CD4-positive, alpha-beta T cell treated with Interleukin-6 at 100 ng/mL for 8 hours (primary cell): ENCODE measurements at places on chromosomes 5 and 9.

GRCh38 chr9:111158999-111159398, 120.7 kb upstream of the LPAR1 start:
- no peak for DNase-seq

DNA sequence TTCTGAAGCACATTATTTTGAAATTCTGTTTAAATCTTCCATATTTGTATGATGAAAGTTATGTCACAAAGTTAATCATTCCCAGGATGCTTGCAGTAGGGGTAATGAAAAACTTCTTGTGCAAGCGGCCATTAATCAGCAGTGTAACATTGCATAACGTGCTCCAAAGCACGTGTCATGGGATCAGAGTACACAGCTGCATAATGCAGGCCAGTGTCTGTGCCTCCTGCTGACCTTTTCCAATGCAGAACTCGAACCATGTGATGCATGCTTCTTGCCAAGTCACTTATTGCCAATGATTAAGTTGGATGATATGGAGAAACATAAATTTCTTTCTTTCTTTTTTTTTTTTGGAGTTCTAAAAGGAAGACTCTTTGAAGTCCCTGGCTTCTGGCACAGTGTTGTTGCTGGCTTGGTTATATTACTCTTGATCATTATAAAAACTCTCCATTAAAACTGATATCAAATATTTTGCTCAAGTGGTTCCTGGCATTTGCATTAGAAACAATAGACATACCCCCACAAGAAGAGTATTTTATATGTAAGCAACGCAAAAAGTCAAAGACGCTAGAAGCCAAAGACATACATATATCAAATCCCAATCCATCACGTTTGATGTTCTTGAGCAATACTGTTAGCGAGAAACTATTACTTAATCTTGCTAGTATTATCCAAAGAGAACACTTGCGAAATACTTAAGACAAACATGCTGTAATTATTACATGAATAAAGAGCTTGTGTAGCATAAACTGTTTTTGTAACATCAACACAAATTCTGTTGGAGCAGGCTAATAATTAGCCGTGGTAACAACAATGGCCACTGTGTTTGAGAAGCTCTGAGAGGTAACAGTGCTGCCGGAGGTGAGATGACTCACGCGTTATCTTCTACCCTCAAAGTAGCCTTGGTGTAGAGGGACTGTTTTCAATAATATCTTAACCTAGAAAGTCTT, 164.2 kb downstream of the AUH start:
- no peak for DNase-seq

- DNase-seq: no peak
These were observed 2.2 kb upstream of the PCYOX1L start for GRCh38 chr5:149355688-149356087.

- no peak for DNase-seq
These were observed 43.9 kb upstream of the ALDOB start for GRCh38 chr9:101479338-101480030.

GRCh38 chr9:131446276-131446675, 52.4 kb downstream of the PRRC2B start:
- no peak for DNase-seq

DNA sequence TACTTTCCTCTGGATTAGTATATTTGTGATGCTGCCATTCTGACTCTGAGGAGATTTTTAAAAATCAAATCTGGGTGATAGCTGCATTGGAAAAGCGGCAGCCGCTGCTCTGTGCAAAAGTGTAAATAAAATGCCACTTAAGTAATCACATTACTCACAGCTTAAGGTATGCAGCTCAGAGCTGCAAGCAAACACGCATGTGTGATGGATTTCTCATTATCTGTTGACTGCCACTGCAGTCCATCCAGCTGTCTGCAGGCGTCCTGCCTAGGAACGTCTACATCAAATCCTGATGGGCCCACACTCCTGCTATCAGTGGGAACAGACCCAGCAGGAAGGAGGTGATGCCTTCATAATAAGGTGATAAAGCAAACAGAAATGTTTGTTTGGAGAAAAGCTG, 216.9 kb downstream of the SPOCK1 start:
- DNase-seq: no peak

GRCh38 chr9:87513880-87514535, 16.3 kb downstream of the DAPK1 start:
- DNase-seq: no peak

- DNase-seq: no peak
These were observed 4.3 kb downstream of the LRRC14B start for GRCh38 chr5:195401-196160.

DNA sequence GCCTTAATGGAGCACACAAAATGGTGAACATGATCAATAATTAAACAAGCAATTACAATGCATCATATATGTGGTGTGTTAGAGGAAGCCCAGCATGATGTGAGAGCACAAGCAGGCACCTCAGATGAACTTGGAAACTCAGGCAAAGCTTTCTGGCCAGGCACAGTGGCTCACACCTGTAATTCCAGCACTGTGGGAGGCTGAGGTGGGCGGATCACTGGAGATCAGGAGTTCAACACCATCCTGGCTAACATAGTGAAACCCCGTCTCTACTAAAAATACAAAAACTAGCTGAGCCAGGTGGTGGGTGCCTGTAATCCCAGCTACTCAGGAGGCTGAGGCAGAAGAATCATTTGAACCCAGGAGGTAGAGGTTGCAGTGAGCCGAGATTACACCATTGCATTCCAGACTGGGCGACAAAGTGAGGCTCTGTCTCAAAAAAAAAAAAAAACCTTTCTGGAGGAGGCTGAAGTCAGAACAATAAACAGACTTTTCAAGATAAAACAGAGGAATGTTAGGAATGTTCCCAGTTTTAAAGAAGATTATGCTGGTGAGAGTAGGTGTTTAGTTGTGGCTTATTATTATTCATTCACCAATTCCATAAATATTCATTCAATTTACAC, 159.4 kb downstream of the CEMIP2 start:
- DNase-seq: no peak

DNA sequence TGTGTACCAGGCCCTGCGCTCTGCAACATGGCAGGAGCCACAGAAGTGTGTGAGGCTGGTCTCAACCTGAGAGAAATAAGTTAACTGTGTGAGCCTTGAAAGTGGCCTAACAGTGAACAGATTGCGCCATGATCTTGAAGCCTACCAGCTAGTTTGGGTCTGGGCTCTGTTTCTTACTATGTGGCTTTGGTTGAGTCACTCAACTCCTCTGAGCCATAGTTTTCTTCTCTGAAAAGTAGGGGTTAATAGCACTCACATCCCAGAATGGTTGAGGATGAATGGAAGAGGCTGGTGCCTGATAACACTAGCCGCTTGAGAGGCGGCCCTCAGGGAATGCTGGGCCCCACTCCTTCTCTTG, 121.5 kb downstream of the RGS3 start:
- DNase-seq: no peak

- no peak for DNase-seq
These were observed 7.4 kb downstream of the CDK9 start for GRCh38 chr9:127793093-127793708.

DNA sequence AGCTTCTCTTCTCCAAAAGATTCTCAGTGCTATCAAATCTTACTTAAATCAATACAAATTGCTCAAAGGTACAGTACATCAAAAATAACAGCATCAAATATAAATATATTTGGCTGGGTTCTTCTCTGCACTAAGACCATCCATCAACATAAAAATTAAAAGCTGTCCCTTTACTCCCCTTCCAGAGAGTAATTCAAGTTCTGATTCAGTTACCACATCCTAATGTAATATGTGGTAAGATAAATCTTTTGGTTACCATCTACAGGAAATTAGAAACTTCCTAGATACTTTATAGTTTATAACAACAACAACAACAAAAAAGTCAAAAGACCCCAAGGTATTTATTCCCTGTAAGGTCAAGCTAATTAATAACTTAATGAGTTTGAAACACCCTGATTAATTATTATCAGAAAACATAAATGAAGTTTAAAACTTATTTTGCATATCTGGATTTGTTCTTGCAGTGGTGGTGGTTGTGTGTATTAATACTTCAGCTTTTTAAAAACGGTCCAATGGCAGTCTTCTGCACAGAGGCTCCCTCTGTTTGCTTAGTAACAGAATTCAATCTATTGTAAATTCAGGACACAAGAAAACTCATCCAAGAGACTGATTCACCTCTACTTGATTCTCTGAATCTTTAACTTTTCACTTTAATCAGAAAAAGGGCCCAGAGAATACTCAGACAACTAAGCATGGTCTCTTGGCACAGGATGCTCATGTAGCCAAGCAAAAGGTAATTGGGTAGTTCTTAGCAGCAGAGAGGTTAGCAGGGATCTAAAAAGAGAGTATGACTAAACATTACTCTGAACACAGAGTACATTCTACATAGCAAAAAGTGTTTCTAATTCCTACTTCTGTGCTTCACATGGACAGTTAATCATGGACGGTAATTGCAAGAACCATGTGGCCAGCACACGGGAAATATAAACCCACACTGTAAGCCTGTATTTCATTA, 20.1 kb downstream of the DIAPH1 start:
- DNase-seq: no peak

DNA sequence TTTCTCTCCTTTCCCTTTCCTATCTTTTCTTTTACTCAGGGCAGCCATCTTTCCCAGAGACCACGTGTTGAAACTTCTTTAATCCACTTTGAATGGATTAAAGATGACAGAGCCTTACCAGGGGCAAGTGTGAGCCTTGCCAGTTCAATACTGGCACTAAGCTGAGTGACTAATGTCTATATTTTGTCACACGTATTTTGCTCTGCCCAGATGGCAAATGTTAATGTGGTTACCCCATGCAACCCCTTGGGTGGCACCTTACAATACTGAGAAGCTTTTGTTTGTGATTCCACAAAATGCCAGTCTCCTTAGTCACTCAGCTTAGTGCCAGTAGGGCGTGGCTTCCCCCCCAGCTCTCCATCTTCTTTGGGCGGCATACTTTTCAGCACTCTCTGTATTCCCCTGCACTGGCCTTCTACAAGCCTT, 24.8 kb downstream of the ANXA1 start:
- DNase-seq: no peak

DNA sequence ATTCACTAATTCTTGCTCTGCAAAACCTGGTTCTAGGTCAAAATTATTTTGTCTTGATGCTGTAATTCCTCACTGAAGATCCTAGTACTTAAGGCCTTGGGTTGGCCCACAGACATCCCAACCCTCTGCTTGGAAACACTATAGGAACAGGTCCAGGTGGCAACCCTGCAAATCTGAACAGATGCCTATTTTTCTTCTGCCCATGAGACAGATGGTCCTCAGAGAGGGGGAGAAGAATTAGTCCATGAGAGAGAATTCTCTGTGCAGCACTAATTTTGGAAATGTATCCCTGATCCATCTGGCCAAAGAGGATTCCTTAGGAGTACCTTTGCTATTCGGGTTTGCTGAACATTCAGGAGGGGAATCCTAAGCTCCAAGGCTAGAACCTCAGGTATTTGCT, 156.3 kb downstream of the ELAVL2 start:
- DNase-seq: no peak

- DNase-seq: no peak
These were observed 5.2 kb downstream of the SMIM33 start for GRCh38 chr5:139475865-139476617.

- no peak for DNase-seq
These were observed 8.4 kb upstream of the RGS7BP start for GRCh38 chr5:64497386-64497785.

DNA sequence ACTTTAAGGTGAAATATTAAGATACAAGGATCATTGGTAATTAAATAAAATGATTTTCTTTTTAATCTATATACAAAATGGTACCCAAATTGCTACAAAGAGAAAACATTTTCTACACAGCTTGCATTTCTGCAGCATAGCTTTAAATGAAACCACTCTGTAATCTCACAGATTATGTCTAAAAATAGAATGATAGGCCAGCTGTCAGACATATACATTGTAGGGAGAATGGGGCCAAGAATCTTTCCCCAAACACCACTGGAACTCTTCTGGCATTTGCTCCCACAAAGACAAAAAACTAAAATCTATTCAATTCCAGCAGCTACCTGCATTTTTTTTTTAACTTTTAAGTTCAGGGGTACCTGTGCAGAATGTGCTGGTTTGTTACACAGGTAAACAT, 124.1 kb upstream of the NR5A1 start:
- DNase-seq: no peak

DNA sequence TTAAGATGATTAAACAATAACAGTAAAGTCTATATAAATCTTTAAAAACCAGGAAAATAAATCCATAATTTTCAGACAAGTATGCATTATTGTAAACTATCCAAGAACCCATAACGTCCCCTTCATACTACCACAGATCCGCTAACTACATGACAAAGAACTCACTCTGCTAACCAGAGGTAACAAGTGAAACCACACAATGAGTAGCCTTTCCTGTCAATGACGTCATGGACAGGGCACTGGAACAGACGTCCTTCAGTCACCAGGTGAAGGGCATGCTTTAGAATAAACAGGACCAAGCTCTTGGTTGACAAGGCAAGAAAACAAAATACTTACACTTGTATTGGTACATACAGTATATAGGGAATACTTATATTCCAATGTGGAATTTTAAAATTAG, 45.2 kb downstream of the RNF130 start:
- no peak for DNase-seq

- DNase-seq: no peak
These were observed 2.9 kb upstream of the C7 start for GRCh38 chr5:40906351-40906751.

GRCh38 chr5:93274291-93274690, 306.7 kb downstream of the NR2F1-AS1 start:
- no peak for DNase-seq

- no peak for DNase-seq
These were observed 104.3 kb downstream of the SEMA5A start for GRCh38 chr5:9441610-9442009.

DNA sequence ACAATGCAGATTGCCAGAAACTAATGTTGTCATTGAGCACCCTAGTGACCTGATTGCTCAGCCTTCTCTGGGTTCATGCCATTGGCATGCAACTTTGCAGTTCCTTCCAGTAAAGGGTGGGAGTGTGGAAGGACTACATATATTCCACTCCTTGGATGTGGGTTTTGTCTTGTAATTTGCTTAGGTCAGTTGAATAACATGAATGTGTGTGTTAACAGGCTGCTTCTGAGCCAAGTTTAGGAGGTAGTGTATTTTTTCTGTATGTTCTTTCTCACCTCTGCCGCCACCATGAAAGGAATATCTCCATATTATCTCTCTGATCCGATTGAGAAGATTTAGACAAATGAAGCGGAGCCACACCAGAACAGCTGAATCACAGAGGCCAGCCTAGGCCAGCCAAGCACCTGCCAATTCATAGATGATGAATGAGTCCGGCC, 1929.6 kb upstream of the CDH6 start:
- DNase-seq: no peak
